Kidney glomerular epithelial cell (primary cell): ENCODE measurements at places on chromosomes 1 and 21.
A peak's percentile ranks its signal among the peaks of the same experiment; 100 is the strongest.

- peak; percentile 85 for DNase-seq
Measured at GRCh38 chr1:87712261-87713010, 383.8 kb downstream of the LMO4 start.

DNA sequence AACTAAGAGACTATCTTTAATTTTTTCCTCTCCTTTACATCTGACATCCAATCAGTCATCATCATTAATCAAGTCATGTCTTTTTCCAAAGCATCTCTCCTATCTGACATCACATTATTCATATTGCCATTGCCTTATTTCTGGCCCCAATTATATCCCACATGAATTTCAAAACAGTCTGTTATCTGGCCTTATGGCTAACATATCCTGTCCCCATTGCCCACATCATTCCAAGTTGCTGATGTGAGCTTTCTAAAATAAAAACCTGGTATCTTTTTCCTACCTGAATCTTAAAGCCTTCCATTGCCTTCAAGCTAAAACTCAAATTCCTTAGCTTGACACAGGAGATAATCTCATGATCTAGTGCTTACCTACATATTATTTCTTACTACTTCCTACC lies 283.9 kb downstream of the LRRC40 start:
- no peak for DNase-seq

DNA sequence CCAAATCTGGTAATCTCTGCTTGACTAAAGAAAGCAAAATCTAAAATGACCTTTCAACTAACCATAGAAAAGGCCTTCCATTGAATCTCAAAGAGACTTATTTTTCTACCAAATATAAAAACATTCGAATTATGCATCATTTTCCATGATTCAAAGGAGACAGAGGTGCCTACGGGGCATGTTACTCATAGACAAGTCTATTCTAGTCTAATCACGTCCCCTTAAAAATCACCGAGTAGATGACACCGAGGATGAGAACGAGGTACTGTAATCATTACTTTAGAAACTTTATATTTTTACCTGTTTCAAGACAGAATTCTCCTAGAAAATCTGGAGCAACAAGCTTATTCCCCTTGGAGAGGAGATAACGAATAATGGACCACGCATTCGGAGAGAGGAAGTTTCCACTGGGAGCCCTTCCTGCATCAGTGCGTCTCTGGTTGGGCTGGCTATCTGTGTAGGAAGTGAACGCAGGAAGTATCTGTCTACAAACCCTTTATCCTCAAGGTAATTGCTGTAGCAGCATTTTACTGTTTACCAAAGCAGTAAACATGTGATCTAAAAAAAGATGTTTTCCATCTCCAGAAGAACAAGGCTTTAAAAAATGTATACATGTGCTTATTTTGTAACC lies 9.5 kb downstream of the ERG start:
- no peak for DNase-seq

- DNase-seq = no peak
Measured at GRCh38 chr21:16796776-16797175, 716.1 kb upstream of the CXADR start.

- no peak for DNase-seq
Measured at GRCh38 chr21:46347791-46348381, 23.9 kb downstream of the PCNT start.

GRCh38 chr1:161088587-161089110 lies 709 bp downstream of the NECTIN4 start:
- peak; percentile 30 for DNase-seq

DNA sequence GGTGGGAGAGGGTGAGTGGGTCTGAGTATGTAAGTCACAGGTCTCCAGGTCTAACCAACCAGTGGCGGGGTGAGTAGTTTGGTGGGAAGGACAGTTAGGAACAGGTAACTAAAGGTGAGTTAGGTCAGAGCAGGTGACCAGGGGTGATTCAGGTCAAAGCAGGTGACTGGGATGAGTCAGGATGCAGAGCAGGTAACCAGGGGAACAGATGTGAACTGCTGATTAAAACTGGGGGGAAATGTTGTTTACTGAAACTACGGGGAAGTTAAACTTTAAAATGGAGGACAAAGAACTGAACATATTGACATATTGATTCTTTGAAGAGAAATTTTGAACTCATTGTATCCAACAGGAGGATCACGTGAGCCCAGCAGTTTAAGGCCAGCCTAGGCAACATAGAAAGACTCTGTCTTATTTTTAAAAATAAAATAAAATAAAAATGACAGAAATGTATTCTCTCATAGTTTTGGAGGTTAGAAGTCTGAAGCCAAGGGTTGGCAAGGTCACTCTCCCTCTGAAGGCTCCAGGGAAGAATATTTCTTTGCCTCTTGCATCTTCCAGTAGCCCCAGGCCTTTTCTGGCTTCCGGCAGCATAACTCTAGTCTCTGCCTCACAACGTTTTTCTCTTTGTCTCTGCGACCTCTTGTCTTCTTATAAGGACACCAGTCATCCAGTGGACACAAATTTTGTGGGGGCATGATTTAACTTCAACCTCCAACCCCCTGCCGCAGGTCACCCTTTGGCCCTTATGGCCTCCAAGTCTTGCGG lies 64.3 kb upstream of the TINAGL1 start:
- no peak for DNase-seq

- no peak for DNase-seq
Measured at GRCh38 chr1:233635765-233636502, 22.0 kb downstream of the KCNK1 start.

DNA sequence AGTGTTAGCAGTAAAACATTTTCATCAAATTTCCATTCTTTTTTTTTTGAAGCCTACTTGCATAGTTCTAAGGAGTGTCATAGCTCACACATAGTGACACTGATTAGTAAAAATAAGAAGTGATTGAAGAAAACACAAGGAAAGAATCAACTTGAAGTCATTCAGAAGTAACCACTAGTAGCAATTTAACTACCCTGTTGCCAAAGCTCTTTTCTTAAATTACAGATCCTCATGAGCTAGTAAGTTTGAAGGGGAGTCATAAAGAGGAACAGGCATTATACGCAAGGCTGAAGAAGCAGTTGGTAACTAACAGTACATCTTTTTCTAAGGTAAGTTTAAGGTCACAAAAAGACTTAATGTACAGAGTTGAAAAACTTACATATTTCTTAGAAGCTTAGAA lies 332.2 kb downstream of the CHRM3 start:
- DNase-seq = no peak

DNA sequence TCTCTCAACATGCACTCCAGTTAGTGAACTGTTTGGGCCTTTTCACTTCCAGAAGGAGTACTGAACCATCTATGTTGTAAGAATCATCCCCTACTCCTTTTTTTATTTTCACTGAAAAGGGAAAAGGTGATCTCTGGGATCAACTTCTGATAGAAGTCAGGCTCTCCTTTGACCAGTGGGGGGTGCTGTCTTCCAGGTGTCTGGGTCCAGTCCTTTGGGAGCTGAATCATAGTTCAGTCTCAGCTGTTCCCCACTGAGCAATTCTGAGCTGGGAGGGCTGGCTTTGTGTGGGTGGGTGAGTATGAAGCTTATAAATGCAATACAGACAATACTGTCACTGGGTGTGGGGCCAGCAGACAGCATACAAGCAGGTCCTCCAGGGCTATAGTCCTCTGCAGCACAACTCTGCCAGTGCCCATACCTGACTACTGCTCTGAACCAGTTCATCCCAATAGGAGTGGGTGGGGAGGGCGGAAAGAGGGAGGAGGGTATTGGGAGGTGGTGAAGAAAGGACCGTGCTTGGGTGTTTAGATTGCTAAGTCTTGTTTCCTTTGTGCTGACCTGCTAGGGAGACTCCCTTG lies 12.5 kb upstream of the SARS1 start:
- DNase-seq = peak; percentile 87

GRCh38 chr1:2170211-2170610 lies 24.4 kb downstream of the FAAP20 start:
- no peak for DNase-seq

DNA sequence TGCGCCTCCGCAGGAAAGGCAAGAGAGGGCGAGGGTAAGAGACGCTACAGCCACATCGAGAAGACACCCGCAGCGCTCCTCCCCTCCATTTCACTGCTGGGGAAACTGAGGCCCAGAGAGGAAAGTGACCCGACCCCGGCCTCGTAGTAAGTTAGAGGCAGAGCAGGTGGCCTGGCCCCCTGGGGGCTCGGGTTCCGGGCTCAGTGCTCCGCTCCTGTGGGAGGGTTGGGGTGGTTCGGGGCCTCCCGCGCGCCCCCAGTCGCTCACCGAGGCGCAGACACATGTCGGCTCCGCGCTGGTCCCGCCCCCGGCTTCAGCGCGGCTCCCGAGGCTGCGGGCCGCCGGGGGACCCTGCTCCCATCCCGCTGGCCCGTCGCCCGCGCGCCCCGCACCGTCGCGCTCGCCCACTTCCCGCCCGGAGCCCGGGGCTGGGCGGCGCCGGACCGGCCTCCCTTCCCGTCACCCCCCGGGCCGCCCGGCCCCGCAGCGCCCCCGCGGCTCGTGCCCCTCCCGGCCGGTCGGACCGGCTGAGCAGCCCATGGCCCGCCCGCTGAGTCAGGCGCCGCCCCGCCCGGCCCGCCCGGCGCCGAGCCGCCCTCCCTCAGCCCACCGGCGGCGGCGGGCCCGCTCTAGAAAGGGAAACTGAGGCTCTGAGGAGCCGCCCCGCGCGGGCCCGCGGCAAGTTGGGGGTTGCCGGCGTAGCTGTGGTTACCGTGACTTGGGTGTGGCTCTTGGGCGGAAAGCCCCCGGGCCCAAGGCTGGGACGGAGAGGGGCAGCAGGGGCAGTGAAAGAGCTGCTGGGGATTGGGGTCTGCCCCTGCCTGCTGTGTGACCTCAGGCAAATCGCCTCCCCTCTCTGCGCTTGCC lies at the start of gene TMEM54:
TMEM54 (minus strand) TSS at position 434 of the 867 bp plus-strand sequence; CDS start at position 283, 151 bp downstream.
- no peak for DNase-seq

DNA sequence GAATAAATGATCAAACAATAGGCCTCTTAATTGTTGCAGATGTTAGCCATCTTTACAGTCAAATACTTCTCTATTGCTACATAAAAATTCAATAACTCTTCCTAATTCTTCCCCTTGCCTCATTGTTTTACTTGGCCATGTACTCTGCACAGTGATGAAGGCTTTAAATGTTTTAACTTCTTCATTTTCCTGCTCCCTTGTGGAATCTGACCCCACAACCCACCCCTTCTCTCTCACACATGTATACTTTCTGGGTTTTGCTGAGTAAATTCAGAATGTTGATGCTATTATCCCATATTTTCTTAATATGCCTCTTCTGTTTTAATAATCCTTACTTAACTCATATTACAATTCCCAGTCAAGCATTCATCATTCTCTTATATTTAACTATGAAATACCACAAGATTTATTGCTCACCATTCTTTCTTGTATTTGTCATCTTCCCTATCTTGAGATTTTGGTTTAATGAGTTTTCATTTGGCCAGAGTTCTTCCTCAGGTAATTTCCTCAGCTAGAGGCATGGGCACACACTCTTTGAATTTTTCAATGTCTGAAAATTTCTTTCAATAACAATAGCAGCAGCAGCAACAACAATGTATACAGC lies 327.8 kb upstream of the USP24 start:
- DNase-seq = peak; percentile 76
